ENCODE measurements at places on chromosomes 12 and 14. TPM values are rescaled to one million over a fixed set of nuclear protein-coding genes. Genes with fewer than 3 reads are reported as not detected.

Gene RHEBL1
- total RNA-seq, result 9.5 TPM

Gene CCDC175
- total RNA-seq, result not detected

Gene KERA
- not detected for total RNA-seq

Gene LMO3
- 2.0 TPM for total RNA-seq

Gene KCNA5
- total RNA-seq, result not detected

Gene HCAR2
- total RNA-seq, result not detected

Gene GPR135
- total RNA-seq, result 3.2 TPM

Gene LRRC10
- not detected for total RNA-seq

Gene TEX52
- total RNA-seq, result not detected

Gene ALKBH1
- total RNA-seq, result 10.0 TPM

Gene PLA2G1B
- not detected for total RNA-seq

Gene C1QL4
- 2.2 TPM for total RNA-seq

Gene RAB21
- 23.7 TPM for total RNA-seq

Gene ANKRD33
- total RNA-seq, result not detected

Gene ZC2HC1C
- 0.21 TPM for total RNA-seq

Gene HOXC12
- 2.8 TPM for total RNA-seq

Gene C14orf119
- 29.7 TPM for total RNA-seq

Gene TGFB3
- 2.4 TPM for total RNA-seq

Gene DCAF5
- total RNA-seq, result 8.6 TPM

Gene HHIPL1
- total RNA-seq, result not detected

Gene ABHD4
- 2.8 TPM for total RNA-seq

Gene KCNJ8
- total RNA-seq, result 0.27 TPM

Gene ANO2
- total RNA-seq, result 0.21 TPM

Gene CALCOCO1
- total RNA-seq, result 43.5 TPM

Gene TAS2R9
- not detected for total RNA-seq

Gene MFAP5
- not detected for total RNA-seq

Gene ANO6
- total RNA-seq, result 31.3 TPM

Gene ORMDL2
- total RNA-seq, result 24.5 TPM

Gene RASAL1
- 0.50 TPM for total RNA-seq

Gene DPY19L2
- total RNA-seq, result 1.3 TPM

Gene RNASE12
- not detected for total RNA-seq

Gene APOF
- total RNA-seq, result not detected

Gene ANKLE2
- total RNA-seq, result 48.1 TPM

Gene KRT74
- not detected for total RNA-seq

Gene RASSF9
- total RNA-seq, result not detected

Gene IFI27
- total RNA-seq, result not detected

Gene A2ML1
- total RNA-seq, result not detected

Gene HECTD4
- total RNA-seq, result 13.6 TPM

Gene HSPB8
- total RNA-seq, result 2.9 TPM

Gene SLCO1B3
- total RNA-seq, result 0.50 TPM

Gene ACSS3
- total RNA-seq, result 12.5 TPM

Gene TMEM263
- 36.5 TPM for total RNA-seq

Gene TTC9
- total RNA-seq, result not detected

Gene GDF3
- total RNA-seq, result not detected

Gene LYZ
- total RNA-seq, result 4.6 TPM

Gene PLEKHG7
- not detected for total RNA-seq

Gene PTPRO
- total RNA-seq, result 5.2 TPM

Gene COQ5
- 40.7 TPM for total RNA-seq

Gene CMA1
- not detected for total RNA-seq
